Activated CD4-positive, CD25-positive, alpha-beta regulatory T cell treated with anti-CD3 and anti-CD28 coated beads, Interleukin-2, amount 50 U/mL, for 24 hours (primary cell): ENCODE measurements at places on chromosomes 2 and 18.

DNA sequence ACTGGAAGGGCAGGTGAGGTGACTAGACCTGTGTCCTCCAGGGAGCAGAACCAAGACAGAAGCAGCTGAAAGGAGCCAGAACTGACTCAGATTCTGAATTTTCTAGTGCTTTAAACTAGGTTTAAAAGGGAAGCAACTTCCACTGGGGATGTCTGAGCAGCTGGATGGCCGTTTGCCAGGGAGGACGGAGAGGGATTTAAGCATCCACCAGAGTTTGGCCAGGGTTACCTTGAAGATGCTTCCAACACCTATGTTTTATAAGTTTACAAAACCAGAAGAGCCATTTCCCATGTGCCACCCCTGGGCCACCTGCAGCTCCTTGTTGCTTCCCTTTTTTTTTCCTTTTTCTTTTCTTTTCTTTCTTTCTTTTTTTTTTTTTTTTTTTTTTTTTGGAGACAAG, 48.6 kb upstream of the RBM44 start:
- no peak for ATAC-seq

GRCh38 chr2:103423100-103423499, 661.3 kb downstream of the TMEM182 start:
- ATAC-seq, result no peak

DNA sequence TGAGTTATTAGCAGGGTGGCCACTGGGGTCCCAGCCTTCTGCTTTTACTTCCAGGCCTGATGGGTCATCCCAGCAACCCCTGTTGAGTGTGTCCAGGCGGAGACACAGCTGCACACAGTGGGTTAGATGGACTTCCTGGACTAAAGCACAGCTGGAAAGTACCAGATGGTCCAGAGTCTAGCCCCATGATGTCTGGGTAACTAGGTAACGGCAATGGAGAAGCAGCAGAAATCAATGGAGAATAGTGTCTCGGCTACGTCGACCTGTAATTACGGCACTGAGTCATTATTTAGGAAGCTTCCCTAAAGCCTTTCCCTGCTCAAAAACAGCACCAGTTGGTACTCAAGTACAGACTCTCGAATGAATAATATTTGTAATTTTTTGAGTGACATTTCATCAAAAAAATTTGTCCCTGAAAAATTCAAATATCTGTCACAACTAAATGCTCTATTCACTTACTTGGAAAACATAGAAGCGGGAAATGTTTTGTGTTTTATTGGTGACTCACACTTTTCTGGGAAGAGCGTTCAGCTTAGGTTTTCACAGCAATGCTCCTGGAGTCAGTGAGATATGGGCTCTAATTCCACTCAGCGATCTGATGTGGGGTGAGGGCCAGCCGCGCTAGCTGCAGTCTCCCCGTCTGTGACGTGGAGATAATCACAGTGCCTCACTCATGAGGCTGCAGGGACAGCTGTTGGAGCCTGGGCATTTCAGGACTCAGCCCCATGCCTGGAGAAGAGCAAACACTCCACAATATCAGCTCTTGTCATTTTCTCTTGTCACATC, 16.2 kb upstream of the ARL4C start:
- no peak for ATAC-seq

DNA sequence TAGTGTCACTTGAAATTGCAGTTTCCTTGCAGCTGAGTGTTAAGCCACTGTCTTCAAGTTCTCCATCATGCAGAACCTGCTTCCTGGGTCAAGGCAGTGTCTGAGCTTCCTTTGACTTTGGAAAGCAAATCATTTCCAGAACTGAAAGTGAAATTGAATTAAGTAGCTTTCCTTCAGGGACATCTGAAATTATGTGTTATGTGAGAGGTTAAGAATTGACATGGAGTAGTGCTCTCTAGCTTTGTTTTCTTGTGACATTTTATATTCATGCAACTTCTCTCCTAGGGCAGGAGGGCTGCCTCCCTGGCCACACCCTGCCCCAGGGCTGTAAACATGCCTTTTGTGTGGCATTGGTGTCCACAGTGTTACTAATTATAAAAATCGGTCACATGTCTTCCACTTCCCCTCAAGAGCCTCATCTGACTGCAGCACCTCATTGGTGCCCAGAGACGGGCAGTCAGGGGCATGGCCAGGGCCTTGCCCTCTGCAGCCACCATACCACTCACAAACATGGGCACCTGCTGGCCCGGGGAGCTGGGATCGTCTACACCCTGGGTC, 14.4 kb downstream of the RAB12 start:
- peak; percentile 53 for ATAC-seq

DNA sequence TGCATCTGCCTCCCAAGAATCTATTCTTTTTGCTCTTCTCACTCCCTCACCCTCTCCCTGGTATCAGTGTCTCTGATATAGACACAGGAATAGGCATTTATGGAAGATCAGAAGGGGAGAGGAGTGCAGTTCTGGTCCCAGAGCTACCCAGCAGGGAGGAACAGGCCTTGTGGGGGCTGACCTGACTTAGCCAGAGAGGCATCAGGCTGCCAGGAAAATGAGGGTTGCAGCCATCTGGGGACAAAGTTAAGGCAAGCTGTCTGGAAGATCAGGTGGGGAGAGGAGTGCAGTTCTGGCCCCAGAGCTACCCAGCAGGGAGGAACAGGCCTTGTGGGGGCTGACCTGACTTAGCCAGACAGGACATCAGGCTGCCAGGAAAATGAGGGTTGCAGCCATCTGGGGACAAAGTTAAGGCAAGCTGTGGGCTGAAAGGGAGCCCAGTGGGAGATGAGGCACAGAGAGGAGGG, 69.9 kb upstream of the HK2 start:
- no peak for ATAC-seq

DNA sequence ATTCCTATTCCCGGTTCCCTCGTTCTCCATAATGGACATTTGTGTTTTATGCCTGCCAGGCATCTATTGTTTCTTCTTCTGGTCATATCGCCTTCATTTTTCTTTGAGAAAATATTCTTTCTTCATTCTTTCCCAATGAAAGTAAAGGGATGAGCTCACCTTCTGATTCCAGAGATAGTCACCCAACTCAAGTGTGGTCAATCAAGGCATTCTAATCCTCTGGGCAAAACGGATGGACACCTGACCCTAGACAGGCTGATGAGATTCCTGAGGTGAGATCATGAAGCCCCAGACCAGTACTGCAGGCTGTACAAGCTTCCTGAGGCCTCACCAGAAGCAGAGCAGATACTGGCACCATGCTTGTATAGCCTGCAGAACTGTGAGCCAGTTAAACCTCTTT, 52.8 kb downstream of the GAD1 start:
- ATAC-seq, result no peak

- ATAC-seq, result no peak
These were observed 139.3 kb upstream of the DOK6 start for GRCh38 chr18:69261406-69261805.

DNA sequence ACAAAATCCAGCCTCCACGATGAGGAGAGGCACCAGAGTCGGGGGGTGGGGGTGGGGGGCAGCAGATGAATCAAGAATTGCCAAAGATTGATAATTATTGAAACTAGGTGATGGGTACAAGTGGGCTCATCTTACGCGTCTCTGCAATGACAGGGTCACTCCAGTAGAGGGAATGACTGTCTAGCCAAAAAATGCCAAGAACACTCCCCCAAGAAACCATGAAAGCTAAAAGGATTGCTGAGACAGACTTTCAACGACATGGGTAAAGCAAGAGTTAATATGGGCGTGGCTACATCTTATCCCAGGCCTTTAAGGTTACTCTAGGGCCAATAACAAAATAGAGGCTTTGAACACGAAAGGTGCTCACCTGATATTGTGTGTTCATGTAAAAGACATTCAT, 86.5 kb downstream of the STK39 start:
- no peak for ATAC-seq

DNA sequence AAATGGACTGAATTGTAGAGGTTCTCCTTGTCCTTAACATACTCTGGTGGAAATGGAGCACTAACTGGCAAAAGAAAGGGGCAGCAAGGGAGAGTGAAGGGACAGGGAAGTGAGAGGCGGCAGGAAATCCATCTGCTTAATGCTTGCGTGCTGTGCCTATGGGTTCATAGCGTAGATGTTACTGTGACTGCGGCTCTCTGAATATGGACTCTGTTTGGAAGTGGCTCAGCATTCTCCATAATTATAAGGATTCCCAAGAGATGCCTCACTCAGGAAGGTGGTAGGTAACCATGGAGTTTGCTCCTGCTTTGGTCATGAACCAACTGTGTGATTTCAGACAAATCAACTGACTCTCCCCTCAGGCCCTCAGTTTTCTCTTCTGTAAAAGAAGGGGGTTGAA, 50.0 kb downstream of the MYO3B start:
- ATAC-seq, result no peak

DNA sequence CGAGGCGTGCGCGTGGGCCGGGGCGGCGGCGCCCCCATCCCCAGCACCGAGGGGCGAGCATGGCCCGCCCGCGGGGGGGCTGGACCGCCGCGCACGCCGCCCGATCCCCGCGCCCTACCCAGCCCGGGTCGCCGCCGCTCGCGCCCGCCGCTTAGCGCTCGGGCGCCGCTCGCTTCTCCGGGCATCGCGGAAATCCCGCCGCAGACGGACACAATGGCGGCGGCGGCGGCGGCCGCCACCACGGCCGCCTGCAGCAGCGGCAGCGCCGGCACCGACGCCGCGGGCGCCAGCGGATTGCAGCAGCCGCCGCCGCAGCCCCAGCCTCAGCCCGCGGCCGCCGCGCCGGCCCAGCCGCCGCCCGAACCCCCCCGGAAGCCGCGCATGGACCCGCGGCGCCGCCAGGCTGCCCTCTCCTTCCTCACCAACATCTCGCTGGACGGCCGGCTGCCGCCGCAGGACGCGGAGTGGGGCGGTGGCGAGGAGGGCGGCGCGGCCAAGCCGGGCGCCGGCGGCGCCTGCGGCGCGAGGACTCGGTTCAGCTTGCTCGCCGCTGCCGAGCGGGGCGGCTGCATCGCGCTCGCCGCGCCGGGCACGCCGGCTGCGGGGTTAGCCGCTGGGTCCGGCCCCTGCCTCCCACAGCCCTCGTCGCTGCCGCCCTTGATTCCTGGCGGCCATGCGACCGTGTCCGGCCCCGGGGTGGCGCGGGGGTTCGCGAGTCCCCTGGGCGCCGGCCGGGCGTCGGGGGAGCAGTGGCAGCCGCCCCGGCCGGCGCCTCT, 453 bp downstream of the CABLES1 start:
- peak; percentile 37 for ATAC-seq
